Thoracic aorta (tissue), 2 donors: ENCODE measurements at places on chromosomes 12 and 14. TPM values are rescaled to one million over a fixed set of nuclear protein-coding genes. Genes with fewer than 3 reads are reported as not detected.
A peak's percentile ranks its signal among the peaks of the same experiment; 100 is the strongest.

Gene GALNT16
- total RNA-seq = 12.1 TPM

GRCh38 chr14:87522575-87522974 is 470.4 kb downstream of the GALC start:
- DNase-seq = no peak

Gene RIMBP2
- total RNA-seq = 0.54 TPM

Gene SCN8A
- total RNA-seq = 0.54 TPM

GRCh38 chr14:70755655-70756054 is 53.7 kb downstream of the MAP3K9 start:
- no peak for DNase-seq

DNA sequence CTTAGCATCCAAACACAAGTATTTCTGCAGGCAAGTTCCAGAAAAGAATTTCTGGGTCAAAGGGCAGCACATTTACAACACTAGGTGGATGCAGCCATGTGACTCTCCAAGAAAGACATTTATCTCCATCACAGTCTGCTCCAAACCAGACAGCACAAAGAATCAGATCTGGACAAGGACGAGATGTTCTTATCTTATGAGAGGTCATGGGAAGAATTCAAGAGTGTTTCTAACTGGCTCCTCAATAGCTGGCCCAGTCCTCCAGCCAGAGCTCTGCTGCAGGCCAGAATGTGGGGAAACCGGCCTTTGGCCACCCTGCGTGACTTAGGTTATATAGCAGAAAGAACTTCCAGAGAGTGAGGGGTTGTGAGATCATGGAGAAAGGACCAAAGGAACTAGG is 17.4 kb downstream of the TMEM119 start:
- DNase-seq = no peak

Gene OR6C2
- total RNA-seq = not detected

DNA sequence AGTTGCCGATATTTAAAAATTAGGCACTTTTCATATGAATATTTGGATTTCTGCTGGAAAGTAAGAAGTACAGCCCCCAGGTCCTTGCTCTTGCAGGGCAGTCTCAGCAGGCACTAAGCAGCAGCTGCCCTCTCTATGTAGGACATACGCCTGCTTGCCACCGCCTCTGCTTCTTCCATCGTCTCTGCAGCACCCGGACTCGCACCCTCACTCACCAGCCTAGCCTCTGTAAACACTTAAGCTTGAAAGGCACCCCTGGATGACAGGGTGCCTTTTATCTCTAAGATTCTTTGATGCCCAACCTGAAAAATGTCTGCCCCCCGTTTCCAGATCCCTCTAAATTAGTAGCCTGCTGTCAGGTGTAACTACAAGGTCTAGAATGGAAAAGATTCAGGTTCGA is 19.0 kb downstream of the OTUB2 start:
- DNase-seq = no peak

Gene LALBA
- not detected for total RNA-seq

Gene REP15
- 5.6 TPM for total RNA-seq

DNA sequence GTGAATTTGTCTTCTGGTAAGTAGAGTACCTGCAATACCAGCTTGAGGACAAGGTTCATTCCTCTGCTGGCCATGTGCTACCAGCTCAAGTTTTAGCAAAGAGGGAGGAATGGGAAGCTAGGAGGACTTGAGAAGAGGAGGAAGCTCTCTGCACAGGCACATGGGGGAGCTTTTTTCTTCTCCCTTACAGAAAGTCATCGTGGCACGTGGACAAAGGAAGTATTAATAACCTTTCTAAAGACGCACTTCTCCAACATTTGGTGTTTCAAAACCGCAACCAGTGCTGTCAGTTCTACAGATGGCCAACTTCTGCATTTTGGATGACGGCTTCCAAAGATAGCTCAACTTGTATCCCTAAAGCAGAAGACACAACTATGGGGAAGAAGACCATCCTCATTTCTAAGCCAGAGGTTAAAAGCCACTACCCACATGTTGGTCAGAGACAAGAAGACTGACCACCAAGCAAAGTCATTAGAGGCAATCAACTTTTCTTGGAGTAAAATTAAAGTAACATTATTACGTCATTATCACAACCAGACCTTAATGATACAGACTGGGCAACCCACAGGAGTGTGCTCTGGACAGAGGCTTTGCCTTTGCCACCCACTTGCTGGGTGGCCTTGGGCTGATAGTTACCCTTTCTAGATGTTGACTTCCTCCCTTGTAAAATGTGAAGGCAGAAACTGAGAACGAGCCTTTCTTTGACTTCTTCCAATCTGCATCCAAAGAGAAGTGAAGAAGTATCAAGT is 12.3 kb upstream of the TMED10 start:
- DNase-seq = no peak

DNA sequence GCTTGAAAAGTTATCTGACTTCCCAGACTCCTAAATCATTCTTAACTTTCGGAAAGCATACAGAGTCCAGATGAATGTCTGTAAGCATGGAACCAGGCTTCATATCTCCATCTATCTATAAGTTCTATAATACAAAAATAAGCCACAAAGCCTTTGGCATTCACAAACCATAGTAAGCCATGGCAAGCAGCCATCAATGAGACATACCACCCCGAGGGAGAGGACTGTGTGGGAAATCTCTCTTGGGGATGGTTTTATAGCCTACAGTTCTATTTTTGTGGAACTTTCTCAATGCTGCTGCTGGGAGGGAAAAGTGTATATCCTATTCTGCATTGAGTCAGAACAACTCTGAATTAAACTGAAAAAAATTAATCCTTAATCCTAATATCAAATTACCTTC is 20.4 kb downstream of the EGLN3 start:
- no peak for DNase-seq

- no peak for DNase-seq
These were observed 161.3 kb downstream of the C12orf42 start for GRCh38 chr12:103334466-103334865.

Gene MYF6
- not detected for total RNA-seq

DNA sequence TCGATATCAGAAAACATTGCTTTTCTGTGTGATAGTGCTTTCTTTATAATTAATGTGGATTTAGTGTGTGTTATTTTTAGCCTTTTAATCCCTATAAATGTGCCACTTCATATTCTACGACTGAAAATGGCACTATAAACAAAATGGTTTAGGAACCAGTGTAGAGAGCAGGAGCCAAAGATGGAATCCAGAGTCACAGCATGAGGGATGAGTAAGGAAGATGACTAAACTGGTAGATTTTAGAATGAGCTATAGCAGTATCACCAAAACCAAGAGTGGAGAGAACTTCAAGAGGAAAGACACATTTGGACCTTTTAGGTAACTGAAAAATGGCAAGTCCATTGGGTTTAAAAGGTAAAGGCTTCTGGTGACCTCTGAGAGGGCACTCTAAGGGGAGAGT is 887.2 kb downstream of the NRXN3 start:
- no peak for DNase-seq

DNA sequence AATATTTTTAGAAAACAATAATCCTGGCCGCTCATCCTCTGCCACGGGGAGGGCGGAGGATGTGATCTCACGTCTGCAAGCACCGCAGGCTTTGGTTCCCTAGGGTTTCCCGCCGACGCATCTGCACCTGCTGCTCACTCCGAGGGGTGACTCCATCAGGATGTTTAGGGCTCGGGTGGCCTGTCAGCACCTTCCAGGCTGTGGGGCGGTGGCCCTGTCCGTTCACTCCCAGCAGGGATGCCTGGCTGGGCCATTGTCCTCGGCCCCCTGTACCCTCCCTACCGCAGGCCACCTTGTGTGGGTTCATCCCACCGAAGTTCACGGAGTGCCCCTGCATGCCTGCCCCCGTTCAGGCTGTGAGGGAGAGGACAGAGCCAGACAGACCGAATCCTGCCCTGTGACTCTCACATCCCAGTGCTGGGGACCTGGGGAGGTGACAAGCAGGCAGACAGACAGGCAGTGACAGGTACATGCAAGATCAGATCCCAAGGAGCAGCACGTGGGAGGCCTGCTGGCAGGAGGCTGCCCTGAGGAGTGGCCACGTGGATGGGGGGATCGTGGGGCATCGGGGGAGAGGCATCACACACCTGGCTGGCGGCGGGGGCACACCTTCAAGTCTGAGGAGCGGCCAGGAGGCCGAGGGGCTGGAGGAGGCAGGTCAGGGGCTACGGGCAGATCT is 112.6 kb downstream of the ADGRD1 start:
- DNase-seq = no peak

DNA sequence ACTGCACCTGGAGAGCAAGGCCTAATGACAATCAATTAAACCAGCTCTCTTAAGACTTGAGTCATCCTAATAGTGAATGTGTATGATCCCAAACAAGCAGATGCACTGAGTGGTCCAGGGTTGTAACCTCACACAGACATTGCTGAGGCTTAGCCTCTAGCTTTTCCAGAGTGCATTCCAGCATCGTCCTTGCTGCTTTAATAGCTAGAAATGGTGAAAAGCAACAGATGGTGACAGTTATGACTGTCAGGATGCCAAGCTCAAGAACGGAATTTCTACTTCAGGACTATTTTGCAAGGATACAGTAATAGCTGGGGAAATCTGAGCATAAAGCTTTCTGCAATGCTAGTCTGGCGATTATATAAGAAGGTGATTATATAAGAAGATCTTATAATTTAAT is 34.6 kb downstream of the PTPRR start:
- no peak for DNase-seq

GRCh38 chr12:123043536-123044001 is 63.1 kb downstream of the ARL6IP4 start:
- peak; percentile 63 for DNase-seq

Gene SOAT2
- total RNA-seq = 0.99 TPM

- no peak for DNase-seq
These were observed 43.2 kb downstream of the TRAFD1 start for GRCh38 chr12:112168561-112168971.

Gene OR4K2
- not detected for total RNA-seq

Gene BIN2
- 4.6 TPM for total RNA-seq

- no peak for DNase-seq
These were observed 38.0 kb upstream of the FBXO21 start for GRCh38 chr12:117228239-117228638.

Gene LIN7A
- 5.8 TPM for total RNA-seq

DNA sequence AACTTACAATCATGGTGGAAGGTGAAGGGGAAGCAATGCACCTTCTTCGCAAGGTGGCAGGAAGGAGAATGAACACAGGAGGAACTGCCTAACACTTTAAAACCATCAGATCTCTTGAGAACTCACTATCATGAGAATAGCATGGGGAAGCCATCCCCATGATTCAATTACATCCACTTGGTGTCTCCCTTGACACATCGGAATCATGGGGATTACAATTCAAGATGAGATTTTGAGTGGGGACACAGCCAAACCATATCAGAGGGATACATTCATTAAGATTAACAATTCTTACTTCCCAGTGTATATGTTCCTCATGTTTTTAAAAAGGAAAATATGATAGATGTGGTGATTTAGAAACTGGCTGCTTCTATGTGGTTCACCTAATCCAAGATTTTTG is 117.9 kb downstream of the PDE3A start:
- no peak for DNase-seq

- peak; percentile 35 for DNase-seq
These were observed 565 bp downstream of the NT5DC3 start for GRCh38 chr12:103840462-103840875.

GRCh38 chr14:73227812-73228781 is 9.2 kb upstream of the PAPLN start:
- DNase-seq = no peak

DNA sequence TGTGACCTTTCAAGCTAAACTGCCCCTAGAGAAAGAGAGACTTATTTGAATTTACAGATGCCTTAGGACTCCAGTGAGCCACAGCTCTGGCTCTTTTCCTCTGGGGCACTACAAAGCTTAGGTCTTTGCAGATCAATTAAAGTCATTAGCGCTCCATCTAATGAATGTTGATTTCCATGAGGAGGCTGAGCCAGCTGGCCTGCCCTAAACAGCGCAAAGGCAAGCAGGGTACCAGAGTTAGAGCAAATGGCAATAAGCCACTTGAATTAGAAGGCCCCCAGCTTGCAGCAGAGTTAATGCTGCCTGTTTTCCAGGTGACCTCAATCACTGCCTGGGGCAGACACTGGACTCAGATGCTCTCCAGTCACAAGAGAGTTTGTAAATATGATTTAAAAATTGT is 695.3 kb downstream of the DIO2 start:
- DNase-seq = no peak

- no peak for DNase-seq
These were observed 22.8 kb downstream of the GALNT4 start for GRCh38 chr12:89501793-89502192.

DNA sequence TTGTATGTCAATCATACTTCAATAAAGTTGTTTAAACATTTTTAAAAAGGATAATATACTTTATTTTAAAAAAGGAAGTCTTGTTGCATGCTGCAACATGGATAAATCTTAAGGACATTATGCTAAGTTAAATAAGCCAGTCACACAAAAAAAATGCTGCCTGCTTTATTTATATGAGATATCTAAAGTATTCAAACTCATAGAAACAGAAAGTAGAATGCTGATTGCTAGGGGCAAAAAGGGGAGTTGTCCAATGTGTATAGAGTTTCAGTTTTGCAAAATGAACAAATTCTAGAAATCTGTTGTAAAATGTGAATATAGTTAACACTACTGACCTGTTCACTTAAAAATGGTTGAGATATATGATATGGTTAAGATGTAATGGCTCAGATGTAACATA is 8.7 kb downstream of the KLRC4 start:
- no peak for DNase-seq
